Kidney epithelial cell (primary cell): ENCODE measurements at places on chromosomes 2 and 18.

- DNase-seq, result no peak
These were observed 15.7 kb upstream of the CDH7 start for GRCh38 chr18:65735155-65735554.

DNA sequence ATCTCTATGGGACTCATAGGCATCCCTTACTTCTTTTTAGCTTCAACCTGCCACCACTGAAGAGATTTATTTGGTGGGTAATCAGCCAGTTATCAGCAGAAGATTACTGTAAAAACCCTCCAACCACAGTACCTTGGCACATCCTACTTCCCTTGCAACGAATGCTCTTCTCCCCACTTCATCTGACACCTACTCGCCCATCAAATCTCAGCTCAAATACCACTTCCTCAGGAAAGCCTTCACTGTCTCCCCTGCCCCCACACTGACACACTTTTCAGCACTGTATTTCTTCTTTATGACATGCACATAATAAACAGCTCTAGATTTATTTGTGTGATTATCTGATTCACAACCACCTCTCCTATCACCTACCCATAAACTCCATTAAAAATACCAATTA, 3.1 kb downstream of the KDSR start:
- no peak for DNase-seq

GRCh38 chr2:240133401-240133800, 2.7 kb downstream of the COPS9 start:
- no peak for DNase-seq

GRCh38 chr2:71667256-71668182, 214.2 kb downstream of the DYSF start:
- no peak for DNase-seq

DNA sequence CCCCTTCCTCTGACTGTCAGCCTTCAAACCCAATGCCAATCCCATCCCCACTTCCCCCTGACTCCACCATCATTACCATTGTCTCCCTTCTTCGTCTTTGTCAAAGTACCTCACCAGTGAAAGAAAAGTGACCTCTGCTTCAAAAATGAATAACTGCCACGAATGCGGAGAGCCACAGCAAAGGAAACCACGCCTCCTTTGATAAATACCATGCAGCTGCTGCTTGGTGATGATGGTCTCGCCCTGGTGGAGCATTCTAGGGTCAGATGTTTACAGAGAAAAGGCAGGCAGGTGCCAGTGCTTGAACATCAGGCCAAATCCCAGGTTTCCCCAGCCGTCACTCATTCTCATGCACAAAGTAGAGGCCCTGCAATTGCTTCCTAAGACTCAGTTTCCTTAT, 162.2 kb downstream of the BCL11A start:
- no peak for DNase-seq
